Stimulated activated CD4-positive, alpha-beta T cell treated with anti-CD3 and anti-CD28 coated beads, Interleukin-12 subunit alpha, Interleukin-12 subunit beta, amount 100 ng/mL, for 48 hours (primary cell): ENCODE measurements at places on chromosomes 2 and 18.

GRCh38 chr2:168571061-168571460, 115.0 kb downstream of the CERS6 start:
- DNase-seq = no peak

DNA sequence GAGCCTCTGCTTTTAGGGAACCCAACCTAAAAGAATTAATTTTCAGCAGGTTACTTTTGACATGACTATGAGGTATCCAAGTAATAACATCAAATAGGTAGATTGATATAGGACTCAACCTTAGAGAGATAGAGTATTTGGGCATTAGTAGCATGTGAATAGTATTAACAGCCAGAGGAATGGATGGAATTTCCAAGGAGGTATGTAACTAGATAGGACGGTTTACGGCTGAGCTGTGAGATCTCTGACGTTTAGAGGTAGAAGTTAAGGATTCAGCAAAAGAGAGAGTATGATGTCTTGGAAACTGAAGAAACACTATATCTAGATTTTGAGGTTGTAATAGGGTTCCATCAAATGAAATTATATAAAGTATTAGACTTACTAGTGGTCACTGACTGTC, 70.3 kb downstream of the HNMT start:
- no peak for DNase-seq

DNA sequence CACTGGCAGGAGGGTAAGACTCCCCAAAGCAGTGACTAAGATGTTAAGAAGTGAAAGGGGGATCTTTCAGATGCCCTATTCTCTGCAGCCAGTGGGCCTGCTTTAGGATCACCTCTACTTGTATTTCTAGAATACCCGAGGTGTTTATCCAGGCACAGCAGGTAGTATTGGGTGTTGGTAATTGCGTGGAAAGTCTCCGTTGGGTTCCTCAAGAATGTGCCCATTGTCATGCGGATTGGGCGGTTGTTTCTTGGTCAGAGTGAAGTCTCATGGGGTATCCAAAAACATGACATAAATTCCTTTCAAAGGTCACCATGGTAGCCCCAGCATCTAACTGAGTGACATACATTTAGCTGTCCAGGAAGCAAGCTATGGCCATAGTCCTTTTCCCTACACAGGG, 308.8 kb downstream of the RPIA start:
- DNase-seq = no peak

- DNase-seq = no peak
Observed at GRCh38 chr2:3193443-3194330, 183.9 kb downstream of the EIPR1 start.

- DNase-seq = no peak
Observed at GRCh38 chr2:24330161-24330560, 30.2 kb downstream of the ITSN2 start.

DNA sequence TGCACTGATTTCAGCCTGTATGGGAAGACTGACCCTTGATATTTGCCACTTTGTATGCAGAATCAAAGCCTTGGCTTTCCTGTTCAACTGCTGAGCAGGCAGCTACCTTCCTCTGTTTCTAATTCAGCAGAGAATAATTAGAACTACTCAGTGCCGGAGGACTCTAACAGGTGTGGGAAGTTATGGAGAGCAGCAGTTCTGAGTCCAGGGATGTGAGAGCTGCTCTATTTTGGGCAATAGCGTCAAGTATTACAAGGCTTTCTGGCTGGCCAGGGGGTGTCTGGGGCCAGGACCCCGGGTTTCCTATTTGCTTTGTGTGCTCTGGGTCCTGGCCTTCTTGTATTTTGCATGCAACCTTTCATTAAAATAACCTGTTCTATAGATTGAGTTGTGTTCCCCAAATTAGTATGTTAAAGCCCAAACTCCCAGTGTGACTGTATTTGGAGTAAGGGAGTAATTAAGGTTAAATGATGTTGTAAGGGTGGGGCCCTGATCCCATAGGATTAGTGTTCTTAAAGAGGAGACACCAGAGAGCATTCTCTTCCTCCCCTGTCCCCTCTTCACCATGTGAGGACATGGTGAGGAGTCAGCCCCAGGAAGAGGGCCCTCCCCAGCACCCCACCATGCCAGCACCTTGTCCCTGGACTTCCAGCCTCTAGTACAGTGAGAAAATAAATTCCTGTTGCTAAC, 5.6 kb upstream of the NTSR2 start:
- DNase-seq = no peak

DNA sequence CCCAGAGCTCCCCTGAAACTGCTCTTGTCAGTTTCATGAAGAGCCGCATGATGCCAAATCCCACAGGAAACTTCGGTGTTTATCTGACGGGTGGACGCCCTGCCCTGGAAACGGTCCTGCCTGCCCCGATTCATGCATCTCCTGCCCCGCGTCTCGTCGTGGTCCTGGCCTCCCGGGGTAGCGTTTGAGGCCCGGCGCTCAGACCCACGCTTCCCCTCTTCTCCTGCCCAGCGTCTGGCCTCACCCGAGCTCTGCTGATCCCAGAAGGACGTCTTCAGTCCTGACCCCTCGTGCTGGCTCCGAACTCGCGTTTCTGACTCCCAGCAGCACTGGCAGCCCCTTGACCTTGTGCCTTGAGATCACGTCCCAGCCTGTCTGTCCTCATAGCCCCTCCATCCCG, 180.5 kb downstream of the TMEM18 start:
- DNase-seq = no peak

DNA sequence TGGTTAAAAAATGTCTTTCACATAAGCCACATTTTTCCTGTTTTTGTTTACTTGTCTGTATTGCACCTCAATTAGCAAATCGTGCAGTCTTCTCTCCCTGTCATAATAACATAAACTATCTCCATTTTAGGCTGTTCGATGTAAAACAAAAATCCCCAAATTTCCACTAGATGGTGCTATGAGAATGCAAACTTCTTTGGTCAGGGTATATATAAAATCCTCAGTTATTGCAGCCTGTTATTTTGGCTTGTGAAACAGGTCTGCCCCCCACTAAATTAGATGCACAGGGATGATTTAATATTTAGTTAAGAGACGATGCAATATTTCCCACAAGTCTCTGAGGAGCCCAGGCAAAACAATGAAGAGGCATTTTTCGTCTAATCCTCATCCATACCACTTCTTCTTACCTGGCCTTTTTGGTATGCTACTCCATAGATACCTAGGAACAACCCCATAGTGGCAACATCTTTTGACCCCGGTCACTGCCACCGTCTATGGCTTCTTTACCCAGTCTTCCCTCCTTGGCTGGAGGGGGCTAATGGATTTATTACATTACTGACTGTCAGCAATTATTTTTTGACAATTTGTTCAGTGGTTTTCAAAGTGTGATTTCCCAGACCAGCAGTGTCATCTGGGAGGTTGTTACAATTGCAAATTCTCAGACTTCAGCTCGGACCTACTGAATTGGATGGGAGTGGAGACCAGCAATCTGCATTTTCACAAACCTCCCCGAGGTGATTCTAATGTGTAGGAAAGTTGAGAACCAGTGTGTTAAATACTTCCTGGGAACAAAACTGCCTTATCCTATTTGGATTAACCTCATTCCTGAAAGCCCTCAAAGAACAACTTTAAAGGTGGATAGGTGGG, 117.4 kb upstream of the CWC22 start:
- DNase-seq = no peak

DNA sequence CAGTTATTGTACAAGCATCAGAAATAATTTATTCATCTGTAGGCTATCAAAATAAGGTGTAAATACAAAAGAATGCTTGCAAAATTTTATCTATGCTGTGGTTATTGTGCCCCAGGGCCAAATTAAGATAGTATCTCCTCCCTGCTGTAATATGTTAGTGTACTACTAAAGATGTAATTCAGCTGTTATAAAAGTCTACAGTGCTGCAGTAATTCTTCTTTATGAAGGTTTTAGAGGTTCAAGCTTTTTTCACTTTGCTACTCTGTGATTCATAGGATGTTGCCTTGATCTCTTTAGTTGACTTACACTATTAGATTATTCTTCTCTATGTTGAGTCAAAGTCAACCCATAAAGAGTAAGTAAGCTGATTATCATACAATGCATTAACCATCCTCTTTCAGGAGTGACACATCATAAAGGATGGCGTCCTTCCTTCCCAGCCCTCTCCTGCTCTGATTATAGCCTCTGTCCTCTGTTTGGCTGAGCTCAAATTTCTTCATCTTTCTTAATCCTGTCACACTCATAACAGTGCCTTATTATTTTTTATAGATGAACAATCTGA, 29.3 kb upstream of the DYNAP start:
- DNase-seq = no peak

DNA sequence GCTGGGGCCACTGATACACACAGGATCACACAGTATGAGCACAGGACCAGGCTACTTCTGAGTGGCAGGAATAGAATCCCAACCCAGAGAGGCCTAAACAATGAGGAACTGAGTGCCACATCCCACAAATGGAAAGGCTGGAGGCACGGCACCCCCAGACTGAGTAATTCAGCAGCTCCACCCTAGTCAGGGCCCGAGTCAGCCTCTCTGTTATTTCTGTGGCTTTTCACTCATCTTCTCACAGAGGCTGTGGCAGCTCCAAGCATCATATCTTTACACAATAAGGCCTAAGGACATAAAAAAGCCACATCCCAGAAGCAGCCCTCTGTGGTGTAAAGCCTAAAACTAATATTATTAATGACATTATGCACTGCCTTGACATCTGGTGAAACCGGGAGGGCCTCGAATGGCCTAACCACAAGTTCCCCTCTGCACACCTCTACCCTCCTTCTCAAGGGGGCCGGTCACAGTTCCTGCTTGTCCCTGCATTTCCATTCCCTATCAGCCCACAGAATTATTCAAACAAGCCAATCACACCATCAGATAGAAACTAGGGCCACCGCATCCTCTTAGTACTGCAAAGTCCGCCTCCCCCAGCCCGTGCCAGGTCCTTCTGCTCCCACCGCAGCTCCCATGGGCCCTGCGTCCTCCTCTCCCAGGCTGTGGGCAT, 12.5 kb upstream of the MAL start:
- DNase-seq = no peak

DNA sequence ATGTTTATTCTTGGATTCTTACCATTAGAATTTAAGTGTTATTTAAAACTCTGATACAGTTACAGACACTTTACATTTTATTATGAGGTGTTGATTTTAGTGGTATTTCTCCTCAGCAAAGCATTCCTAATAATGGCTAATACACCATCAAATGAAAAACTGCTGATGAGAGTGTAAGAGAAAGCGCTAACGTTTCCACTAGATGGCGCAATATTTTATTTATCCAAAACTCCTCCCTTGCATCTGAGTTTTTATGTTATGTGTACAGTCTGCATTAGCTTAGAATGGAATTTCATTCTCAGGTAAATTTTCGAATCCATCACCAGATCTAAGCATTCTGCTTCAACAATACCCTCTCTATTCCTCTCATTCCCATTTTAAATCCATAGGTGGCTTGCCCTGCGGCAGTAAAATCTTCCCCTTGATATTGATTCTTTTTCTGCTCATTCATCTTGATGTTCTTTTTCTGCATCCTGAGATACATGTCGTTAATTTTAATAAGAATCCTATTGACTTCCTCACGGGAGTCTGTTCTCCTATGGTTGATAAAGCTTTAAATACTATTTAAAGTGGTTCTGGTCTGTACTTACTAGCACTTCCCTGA, 53.9 kb downstream of the PRKRA start:
- no peak for DNase-seq

DNA sequence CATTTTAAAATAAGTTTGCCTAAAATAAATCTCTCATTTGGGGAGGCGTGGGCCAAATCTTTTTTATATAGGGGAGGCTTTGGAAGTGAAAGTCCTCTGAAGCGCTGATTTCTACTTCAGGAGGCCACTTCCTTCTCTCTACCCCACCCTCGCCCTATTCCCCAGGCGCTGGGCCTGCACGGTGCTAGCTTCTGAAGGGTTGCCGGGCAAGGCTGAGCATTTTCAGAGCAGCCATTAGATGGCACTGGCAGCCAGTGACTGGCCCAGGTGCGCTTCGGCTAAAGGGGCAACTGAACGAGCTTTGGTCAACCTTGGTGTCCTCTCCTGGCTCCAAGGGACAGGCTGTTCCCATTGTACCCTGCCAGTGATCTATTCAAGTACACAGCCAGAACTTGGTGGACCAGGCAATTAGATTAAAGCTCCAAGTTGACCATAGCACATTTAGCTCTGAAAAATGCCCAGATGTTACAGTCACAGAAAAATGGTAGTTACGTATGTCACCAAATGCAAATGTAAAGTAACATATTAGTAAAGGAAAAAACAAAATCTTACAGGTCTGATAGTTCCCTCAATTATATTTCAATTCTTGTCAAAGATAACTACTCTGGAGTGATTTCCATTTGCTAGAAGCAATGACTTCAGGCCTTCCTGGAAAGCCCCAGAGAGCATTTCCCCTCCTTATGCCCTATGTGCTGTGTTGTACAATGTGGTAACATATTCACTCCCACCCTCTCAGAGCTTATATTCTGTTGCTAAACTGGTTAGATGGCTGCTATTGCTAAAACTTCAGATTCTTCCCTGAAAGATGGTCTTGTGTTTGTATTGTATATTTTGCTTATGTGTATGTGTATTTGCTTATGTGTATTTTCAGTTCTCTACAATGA, 2.1 kb downstream of the POMC start:
- DNase-seq = peak; percentile 8

GRCh38 chr2:36338827-36339145, 16.8 kb upstream of the CRIM1 start:
- DNase-seq = no peak

DNA sequence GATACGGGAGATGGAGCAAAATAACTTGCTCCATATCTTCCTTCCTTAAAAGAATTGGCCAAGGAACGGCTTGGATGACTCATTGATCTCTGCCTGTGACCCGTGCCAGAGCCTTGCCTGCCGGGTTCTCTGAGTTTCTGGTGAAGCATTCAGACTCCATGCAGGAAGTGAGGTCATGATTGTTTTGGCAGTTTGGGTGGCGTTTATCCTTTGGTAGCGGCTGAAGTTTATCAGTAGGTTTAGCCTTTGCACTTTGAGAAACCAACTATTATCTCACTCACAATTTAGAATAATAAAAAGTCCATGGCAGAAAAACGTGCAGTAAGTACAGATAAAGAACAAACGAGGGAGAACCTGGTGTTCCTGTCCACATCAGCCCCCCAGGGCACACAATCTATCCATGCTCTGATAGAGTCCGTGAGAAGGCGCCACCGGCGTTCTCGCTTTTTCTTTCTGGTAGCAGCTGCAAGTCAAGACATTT, 15.0 kb upstream of the CTAGE1 start:
- no peak for DNase-seq

- DNase-seq = no peak
Observed at GRCh38 chr2:72896446-72896845, 9.2 kb downstream of the SPR start.

GRCh38 chr2:164456619-164457018, 164.7 kb downstream of the GRB14 start:
- DNase-seq = no peak

GRCh38 chr2:160062292-160063005, at the start of gene PLA2R1:
PLA2R1 (minus strand) TSS chr2:160062615; CDS start chr2:160062403, 212 bp downstream.
- no peak for DNase-seq

DNA sequence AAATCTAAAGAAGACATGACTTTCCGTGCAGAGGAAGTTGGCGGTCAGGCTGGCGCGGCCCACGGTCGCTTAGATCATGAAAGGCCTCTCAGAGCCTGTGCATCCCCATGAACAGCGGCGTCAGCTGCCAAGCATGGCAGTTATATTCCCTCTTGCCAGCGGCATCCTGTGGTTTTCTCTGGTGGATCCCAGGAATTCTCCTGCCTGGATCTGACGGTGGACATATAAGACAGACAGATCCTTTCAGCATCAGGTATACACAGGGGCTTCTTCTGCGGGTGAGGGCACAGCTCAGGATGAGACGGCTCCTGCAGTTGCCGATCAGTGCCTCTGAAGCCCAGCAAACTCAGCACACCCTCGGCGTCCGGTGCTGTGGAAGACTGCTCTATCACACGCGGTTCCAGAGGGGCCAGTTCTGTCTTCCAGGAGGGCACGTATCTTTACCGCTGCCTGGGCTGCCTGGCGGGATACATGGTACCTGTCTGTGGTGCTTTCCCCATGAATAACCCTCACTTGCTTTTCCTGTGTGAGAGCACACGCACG, 157.8 kb downstream of the LDLRAD4 start:
- DNase-seq = no peak
